ENCODE measurements at places on chromosomes 7 and 10.

DNA sequence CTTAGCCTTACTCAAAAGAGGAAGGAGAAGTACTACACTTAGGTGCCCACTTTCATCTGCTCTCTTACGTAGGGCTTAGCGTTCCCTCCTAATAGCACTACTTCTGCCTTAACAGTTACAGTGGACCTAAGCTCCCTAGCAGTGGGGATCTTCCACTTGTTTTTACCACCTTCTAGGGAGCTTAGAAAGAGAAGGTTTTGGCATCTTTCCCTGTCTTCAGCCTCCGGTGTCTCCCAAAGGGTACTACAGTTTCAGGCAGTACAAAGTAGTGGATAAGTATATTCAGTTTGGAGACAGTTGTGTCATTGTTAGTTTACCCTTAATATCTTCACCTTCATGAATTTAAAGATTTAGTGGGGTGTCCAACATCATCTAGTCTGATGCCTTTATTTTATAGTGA is 14.6 kb downstream of the CHRM2 start:
- no peak for DNase-seq

- DNase-seq: no peak
These were observed 51.3 kb downstream of the ADK start for GRCh38 chr10:74202356-74202755.

- DNase-seq: no peak
These were observed 201.8 kb downstream of the NSUN6 start for GRCh38 chr10:18449611-18450026.

GRCh38 chr7:85464042-85464651 is 277.3 kb upstream of the SEMA3D start:
- no peak for DNase-seq

DNA sequence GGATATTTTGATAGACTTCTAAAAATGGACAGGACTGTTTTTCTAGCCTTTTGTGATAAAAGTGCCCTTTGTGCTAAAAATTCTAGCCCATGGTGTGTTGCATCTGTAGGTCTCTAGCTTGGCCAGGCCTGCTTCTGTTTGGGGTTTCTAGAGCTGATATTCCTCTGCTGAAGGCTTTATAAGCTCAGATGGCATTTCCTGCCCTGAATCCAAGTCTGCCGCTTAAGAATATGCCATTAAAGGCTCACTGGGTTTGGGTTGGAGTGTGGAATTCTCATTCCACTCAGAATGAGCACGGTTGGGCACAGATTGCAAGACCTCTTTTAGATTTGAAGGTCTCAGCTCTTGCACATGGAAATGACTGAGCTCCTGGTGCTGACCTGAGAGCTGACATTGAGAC is 49.4 kb upstream of the IGFBP3 start:
- no peak for DNase-seq

DNA sequence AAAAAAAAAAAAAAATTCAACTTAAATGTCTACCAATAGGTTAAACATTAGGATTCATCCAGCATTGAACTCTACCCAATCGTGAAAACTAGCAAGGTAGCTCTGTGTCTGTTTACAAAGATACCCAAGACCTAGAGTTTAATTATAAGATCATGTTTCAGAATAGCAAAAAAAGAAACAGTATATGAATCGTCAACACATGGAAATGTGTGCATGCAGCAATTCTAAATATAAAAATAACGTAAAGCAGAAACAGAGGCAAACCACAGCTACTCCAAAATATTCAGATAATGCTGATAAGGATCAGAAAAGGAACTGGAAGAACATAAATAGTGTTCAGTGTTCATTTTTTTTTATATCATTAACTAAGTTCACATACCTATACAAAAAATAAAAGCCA is 68.7 kb downstream of the AFAP1L2 start:
- no peak for DNase-seq

- DNase-seq: no peak
These were observed 249.0 kb downstream of the C7orf25 start for GRCh38 chr7:42662862-42663261.

DNA sequence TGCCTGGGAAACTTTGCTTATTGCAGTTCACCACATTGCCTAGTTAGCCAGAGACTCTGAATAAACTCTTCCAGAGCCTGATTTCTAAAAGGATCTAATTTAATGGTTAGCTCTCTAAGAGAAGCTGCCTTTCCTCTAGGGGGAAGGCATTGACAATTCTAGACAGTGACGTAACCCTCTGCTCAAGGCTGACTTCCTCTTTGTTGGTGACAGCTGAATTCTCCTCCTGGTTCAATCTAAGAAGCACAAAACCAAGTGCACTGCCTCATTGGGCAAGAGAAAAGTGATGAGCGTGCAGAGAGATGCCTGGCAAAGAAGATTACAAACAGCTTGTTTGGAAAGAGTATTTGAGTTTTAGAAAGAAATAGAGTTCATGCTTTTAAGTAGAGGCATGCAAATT is 102.7 kb downstream of the MACC1 start:
- DNase-seq: no peak

- DNase-seq: no peak
These were observed 18.3 kb upstream of the PDE1C start for GRCh38 chr7:32088451-32088881.
